T-helper 17 cell (primary cell): ENCODE measurements at places on chromosomes 2 and 18.

DNA sequence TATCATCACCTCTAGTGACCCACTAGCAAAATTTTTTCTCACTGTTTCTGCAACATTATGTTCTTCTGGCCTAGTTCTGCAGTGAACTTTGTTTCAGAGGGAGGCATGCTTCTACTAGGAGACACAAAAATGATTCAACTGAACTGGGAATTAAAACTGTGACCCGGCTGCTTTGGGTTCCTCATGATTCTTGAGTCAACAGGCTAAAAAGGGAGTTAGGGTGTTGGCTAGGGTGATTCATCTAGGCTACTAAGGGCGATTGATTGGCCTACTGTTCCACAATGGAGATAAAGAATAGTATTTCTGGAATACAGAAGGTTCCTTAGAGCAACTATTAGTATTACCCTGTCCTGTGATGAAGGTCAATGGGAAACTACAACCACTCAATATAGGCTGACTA is 179.5 kb downstream of the PPP1R1C start:
- no peak for DNase-seq

DNA sequence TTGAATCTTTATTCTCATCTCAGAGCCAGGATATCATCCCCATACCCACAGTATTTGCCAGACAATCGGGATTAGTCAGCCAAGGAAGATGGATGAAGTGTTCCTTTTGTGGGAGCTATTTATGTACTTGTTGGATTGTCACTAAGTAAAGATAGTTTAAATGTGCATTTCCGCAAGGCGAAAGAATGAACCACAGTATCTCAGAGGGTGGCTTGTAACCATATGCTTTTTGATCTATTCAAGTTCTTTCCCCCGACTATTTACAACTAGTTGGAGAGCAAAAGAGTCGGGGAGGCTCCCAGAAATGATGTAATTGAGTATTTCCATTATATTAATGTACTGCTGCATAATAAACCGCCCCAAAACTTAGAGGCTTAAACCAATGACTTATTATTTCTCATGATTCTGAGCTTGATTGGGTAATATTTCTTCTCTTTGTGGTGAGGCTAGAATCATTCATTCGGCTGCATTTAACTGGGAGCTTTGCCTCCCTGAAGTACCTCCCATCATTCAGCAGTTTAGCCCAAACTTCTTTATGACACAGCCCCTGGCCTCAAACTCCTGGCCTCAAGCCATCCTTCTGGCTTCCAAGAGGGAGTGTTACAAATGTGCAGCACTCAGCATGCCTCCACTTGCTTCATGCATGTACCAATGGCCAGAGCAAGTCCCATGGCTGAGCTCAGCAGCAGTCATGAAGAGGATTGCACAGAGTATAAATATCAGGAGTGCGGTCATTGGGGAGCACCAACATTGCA is 423.7 kb downstream of the METTL4 start:
- no peak for DNase-seq

DNA sequence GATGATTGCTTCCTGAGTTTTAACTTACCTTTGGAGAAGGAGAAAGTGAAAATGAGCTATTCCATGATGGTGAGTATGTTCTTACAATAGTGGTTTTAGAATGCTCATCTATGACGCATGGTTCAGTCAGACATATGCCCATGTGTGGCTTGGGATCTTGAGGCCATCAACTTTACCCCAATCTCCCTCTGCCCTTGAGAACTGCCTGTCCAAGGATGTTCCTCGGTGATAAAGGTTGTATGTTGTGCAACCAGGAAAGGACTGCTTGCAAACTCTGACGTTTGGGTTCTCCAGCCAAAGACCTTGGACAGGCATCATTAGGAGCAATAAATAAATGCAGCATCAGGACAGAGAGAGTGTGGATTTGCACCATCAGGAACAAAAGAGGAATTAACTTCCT is 165.0 kb downstream of the ZEB2 start:
- DNase-seq = no peak

- no peak for DNase-seq
These were observed 62.9 kb upstream of the APCDD1 start for GRCh38 chr18:10391506-10391905.

DNA sequence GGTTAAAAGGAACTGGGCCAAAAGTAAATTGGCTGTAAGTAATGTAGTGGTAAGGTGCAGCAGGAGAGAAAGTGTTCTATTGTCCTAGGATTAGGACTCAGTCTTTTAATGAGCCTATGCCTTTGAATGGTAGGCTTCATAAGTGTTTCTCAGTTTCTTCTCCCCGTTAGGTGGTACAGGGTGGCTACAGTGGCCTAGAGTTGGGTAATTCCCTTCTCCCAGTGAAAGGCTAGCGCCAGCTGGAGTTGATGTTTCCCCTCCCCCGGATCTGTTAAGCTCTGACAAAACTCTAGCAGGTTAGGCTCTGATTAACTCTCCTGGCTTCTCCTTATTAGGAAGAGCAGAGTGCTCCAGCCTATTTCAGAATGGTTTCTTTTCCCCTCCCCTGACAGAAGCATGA is 127.7 kb downstream of the DNAH6 start:
- DNase-seq = no peak

DNA sequence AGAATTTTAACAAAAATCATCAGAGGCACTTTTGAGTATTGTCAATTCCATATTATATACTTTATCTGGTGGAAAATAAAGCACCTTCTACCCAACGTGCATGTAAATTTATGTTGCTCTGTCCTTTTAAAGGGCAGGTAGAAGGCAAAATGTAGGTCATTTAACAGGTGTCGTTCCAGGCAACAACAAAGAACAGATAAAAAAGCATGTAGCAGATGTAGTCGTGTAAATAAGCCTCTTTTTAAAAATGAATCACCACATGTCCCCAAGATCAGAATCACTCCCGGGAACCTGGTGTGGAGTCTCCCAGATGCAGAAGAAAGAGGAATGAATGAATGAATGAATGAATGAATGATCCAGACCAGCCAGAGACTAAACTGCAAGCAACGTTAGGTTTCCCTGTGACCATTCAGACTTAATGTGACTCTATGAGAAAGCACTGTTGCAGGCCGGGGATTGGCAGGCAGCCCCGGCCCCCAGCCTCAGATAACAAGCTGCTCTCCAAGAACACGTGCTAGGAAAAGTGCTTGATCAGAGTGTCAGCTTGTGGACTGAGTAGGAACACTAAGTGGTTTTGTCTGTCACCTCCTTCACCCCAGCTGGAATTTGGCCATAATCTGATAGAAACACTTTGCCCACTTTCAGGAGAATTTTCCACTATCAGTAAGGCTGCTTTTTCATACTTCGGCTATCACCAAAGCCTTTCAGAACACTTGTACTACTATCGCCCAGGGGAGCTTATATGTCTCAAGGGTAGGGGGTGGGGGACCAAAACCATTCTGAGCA is 100.6 kb downstream of the CDK15 start:
- no peak for DNase-seq
